ENCODE measurements at places on chromosomes 4 and X.

- no peak for DNase-seq
These were observed 254.3 kb upstream of the AGA start for GRCh38 chr4:177696438-177696966.

DNA sequence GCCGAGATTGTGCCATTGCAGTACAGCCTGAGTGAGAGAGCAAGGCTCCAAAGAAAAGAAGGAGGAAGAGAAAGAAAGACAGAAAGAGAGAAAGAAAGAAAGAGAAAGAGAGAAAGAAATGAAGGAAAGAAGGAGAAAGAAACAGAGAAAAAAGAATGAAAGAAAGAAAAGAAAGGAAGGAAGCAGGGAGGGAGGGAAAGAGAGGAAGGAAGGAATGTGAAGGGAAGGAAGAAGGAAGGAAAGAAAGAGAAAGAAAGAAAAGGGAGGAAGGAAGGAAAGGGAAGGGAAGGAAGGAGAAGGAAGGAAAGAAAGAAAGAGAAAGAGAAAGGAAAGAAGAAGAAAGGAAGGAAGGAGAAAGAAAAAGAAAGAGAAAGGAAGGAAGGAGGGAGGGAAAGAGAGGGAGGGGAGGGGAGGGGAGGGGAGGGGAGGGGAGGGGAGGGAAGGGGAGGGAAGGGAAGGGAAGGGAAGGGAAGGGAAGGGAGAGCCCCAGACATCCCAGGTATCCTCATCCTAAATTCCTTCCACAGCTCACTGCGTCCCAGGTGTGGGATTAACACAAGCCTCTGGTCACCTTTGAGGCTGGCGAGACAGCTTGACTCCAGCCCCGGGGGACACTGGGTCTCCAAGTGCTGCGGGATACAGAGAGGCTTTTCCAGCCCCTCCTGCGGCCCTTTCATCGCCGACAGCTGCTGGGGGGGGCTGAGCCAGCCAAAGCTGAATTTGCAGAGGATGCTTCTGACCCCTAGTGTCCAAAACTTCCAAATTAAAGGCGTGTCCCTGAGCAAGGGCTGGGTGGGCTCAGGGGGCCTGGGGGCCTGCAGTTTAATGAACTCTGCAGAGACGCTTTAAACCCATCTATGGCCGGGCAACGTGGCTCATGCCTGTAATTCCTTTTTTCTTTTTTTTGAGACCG is 24.2 kb upstream of the CSF2RA start:
- DNase-seq, result no peak

DNA sequence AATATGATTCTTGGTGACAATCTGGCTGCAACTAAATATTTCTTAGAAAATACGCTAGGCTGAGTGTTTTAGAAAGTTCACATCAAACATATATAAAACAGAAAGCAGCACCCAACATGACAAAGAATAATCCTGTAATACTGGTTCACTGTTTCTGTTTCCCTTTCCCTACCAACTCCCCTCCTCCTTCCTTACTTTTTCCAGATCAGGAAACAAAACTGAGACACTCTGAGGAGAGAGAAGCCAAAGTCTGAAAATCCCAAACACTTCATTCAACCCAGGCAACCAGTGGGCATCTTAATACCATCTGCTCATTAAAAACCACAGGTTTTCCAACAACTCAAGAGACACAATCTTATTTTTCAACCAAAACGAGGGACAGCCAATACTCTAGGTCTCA is 160.4 kb upstream of the MAP3K15 start:
- no peak for DNase-seq

GRCh38 chrX:40090050-40090804 is 7.5 kb downstream of the BCOR start:
- no peak for DNase-seq

DNA sequence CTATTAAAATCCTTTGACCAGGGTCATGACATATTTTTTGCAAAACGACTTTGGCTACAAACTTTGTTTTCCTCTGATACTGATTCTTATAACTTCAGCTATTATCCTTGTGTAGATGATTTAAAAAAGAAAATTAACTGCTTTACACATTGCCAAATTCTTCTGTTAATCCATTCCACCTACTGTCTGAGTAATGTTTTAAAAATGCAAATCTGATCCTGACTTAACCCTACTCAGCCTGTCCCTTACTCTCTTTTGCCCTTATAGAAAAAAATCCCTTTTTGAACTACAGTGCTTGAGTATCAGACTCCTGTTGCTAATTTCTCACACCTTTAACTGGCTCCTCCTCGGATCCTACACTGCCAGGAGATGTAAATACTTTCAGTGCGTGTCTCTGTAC is 723.1 kb downstream of the ADGRL3 start:
- DNase-seq, result no peak

DNA sequence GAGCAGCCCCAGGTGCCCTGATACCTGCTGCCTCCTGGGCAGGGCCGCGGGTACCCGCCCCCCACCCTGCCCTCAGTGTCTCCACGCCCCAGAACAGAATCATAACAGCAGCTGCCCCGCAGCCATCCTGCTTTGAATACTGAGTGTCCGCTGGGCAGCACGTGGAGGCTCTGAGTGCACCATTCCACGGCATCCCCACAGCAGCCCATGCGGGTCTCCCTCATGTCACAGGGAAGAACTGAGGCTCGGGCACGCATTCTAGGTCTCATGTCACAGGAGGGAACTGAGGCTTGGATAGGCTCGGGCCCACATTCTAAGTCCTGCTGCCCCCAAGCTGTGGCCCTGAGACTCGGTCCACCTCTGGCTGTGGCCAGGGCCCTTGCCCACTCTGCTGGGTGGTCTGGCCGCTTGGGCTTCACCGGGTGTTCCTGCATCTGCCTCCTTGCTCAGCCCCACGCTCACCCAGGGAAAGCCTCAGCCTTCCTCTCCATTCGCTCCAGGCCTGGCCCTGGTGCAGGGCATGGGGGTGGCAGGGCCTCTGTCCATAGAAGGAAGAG is 221.6 kb upstream of the PSAPL1 start:
- DNase-seq, result no peak

DNA sequence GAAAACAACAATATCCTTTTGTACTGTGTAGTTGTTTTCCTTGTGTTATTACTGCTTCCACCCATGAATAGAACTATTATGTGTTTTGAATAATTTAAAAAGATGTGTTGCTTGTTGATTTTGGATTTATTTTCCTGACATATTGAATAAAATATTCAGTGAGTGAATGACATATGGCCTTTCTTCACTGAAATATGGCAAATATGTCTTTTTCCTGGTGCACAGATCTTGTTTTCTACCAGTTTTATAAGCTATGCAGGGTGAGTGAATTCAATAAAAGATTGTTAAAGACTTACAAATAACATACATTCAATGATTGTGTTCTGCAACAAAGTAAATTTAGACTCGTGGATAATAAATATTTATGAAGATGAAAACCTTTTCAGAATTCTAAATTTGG is 1216.3 kb upstream of the ADGRL3 start:
- no peak for DNase-seq

DNA sequence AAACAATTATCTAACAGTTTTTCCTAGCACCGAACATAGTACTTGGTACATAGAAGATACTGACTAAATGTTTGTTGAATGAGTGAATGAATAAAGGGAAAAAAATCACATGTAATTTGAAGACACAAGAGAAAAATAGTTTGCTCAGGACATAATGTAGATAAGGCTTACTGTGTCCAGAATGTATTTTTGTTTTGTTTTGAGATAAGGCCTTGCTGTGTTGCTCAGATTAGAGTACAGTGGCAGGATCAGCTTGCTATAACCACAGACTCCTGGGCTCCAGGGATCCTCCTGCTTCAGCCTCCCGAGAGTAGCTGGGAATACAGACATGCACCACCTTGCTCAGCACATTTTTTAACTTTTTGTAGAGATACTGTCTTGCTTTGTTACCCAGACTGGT is 6.5 kb downstream of the FAM199X start:
- no peak for DNase-seq

- no peak for DNase-seq
These were observed 76.6 kb upstream of the CXXC4 start for GRCh38 chr4:104571341-104571740.

GRCh38 chr4:100391863-100392262 is 126.0 kb downstream of the EMCN start:
- no peak for DNase-seq

DNA sequence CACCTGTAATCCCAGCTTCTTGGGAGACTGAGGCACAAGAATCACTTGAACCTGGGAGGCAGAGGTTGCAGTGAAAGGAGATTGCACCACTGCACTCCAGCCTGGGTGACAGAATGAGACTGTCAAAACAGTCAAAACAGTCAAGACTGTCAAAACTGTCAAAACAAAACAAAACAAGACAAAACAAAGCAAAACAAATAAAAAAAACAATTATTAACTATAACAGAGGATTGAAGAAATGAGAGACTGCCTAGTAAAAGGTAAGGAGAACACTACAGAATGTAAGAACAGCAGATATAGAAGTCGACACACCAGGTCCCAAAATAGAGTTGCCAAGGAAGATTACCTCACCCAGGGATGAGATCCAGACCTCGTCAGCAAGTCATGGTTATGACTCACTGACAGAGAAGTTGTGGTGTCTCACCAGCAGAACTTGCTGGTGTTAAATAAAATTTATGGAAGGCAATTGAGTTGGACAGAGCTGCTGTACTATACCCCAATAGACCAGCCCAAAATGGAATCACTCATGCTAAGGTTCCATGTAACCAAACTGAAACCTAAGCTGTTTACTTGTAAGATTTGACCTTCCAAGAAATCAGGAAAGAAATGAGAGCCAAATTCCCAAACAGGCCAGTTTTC is 32.1 kb upstream of the GK start:
- DNase-seq, result no peak

DNA sequence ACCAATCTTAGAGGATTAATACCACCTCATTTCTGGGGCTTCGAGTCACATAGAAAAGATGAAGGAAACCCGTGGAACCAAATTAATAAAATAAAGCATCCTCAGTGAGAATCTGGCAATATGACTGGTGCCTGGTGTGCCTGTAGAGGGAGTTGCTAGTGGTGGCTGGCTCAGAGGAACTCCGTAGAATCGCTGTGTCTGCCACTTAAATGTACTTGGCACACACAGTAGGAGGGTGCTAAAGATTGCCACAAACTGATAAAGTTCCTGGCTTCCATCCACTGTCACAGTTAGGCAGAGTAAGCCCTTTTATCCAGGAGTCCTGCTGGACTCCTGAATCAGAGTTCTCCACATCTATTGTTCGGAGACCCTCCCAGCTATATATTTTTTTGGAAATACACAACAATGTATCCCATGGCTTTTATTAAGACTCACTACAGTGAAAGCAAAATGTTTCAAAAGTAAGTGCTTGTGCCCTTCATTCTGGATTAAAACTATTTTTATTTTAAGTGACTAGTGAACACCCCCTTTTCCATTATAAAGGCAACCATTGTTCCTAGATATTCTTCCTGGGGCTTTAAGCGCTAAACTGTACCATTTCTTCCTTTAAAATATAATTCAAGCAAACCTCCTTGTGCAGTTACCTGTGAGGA is 56.6 kb downstream of the KIF4A start:
- no peak for DNase-seq

DNA sequence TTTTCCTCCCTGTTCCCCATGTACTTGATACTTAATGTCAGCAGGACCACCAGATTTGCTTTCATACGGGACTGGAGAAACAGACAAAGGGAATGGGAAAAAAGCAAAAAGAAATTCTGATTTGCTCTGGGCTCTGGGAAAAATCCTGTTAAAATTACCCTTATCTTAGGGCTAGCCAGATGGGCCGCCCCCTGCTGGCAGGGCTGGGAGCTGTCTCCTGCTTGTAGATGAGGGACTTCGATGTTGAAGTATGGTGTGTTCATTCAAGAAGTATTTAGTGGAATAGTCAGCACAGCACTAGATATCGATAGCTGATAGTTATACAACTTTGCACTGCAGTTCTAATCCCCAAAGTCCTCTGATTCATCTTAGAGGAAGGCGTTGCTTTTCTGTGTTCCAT is 45.8 kb downstream of the BCORL1 start:
- DNase-seq, result no peak

DNA sequence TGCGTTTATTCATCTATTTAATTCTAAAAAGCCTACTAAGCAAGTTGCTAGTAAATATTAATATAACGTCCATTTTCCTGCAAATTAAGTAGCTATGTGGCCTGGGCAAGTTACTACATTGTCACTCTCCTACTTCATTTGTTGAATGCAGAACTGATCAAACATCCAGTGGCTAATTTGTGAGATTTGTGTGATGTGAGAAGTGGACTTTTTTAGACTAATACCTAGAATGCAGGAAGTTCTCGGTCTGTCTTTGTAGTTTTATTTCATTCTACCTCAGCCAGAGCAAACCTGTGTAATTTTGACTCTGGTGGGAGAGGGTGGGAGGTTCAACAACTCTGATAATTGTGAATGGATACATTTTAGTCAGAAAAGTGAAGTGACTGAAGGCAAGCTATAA is 840 bp downstream of the GUF1 start:
- no peak for DNase-seq

DNA sequence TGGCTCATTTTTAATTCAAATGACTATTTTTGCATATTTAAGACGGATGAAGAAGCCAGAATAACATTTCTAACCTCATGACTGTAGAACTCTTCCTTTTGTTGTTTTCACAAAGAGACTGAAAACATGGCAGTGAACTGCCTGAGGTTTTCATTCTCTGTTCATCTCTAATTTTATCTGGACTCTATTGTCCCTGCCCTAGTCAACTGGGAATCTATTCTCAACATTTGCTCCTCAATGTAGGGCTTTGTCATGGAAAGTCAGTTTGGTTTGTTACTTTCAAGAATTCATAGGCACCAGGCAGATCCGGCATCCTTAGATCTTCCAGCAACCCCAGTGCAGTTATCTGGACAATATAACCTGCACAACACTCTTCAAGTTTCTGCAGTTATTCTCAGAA is 277.0 kb downstream of the RAPGEF2 start:
- DNase-seq, result no peak

DNA sequence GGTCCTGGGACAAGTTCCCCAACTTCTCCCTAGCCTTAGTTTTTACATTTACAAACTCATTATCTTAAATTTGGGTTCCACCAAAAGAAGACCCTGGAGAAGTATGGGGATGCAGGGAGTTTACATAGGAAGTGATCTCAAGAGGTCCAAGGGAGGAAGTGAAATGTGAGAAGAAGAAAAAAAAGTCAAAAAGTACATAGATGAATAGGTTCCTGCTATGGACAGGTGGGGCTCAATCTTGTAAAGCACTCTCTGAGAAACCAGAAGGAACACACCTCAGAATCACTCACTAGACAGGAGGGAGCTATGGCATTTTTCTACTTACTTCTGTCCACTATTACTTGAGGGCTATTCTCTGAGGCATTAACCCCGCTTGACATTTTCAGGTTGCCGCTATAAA is 56.6 kb downstream of the ARHGAP6 start:
- DNase-seq, result no peak

GRCh38 chrX:37405956-37406355 is 56.8 kb downstream of the PRRG1 start:
- no peak for DNase-seq

DNA sequence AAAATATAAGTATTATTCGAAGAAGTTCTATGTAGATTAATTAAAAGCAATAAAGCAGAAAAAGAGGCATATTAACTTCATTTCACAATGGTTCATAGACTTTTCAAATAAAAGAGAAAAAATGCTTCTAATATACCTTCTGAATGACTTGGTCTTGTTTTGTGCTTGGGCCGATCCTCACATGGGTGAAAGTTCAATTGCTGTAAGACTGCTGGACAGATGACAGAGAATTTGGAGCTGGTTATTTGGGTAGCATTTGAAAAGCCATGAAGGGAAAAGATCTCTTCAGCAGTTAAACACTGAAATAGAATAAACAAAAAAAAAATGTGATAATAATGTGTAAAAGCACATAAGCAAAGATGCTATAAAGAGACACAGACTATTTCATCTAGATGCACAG is 29.8 kb downstream of the SLC39A8 start:
- no peak for DNase-seq

GRCh38 chr4:162943263-162943662 is 223.4 kb downstream of the NAF1 start:
- no peak for DNase-seq

GRCh38 chrX:39527025-39527424 is 570.7 kb downstream of the BCOR start:
- no peak for DNase-seq

All from GM19239 (cell line).